Stimulated activated CD4-positive, alpha-beta T cell treated with anti-CD3 and anti-CD28 coated beads, Interleukin-4, amount 100 ng/mL, for 4 hours (primary cell): ENCODE measurements at places on chromosomes 11 and 22.

DNA sequence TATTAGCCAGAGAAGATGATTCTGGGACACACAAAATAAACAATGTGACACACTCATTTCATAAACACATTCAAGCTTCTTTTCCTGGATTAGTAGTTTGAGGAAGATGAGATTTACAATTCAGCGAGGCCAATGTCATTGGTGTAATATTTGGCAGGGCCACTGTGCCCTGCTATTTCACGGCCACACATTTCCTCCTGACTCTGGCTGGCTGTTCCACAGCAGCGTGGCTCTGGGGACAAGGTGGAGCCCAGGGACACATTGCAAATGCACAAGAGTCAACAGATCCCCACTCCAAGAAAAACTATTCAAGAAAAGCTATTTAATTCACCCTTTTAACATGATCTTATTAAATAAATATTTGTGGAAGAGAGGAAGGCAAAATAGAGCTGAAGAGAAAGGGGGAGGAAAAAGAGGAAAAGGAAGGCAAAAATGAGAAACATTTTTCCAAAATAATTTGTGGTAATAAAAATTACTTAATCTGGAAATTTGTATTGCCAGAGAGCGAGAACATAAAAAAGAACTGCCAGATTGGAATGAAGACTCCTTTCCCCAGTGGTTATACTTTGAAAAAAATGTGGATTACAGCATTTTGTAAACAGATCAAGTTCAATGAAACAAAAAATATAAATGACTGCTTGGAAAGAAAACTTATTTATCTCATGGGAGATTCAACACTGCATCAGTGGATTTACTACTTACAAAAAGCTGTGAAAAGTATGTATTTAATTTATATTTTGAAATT, 27.1 kb downstream of the NXPE2 start:
- DNase-seq, result no peak

- peak; percentile 7 for DNase-seq
Measured at GRCh38 chr22:26461188-26461810, 22.3 kb downstream of the HPS4 start.

DNA sequence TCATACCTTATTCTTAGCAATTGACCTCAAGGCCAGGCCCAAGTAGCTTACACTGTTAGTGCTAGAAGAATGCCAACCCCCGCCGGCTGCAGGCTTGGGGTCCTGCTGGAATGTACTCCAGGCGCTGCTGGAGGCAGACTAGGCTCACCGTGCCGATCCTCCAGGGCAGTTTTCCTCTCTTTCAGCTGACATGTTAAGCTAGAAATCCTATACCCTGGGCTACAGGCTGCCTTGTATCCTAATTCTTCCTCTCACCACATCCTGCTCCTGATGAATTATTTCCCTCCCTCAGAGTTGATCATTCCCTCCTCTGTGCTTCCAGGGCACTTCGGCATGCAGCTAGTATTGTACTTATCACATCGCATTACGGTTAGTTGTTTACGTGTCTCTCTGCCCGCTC, 3.4 kb downstream of the SPTBN2 start:
- no peak for DNase-seq

DNA sequence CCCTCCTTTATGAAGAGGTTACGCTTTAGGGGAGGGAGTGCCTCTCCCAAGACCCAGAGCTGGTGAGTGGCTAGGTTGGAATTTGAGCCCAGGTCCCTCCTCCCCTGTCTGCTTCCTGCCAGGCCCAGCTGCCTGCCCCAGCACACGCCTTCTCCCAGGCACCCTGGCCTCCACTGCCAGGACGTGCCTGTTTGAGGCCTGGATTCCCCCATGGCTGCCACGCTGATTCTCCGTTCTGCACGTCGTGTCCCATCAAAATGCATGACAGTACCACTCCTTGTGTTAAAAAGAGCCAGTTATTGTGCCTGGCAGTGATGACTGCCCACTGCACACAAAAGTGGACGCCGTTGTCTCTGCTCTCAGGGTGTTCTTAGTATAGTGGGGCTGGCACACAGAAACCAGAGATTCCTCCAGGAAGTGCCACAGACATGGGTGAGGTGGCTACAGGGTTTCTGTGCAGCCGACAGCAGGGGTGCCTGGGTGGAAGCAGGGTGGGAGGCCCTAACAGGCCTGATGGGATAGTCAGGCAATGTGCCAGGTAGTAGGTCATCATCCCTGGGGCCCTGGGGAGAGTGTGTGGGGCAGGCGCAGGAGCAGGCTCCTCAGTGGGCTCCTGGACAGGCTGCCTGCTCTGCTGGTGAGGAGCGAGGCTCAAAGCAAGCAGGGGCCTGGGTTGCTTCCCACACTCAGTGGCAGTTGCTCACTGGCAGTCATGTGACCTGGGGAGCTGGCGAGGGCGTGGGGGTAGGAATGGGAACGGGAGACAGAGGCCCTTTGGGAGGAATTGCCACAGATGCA, 24.2 kb downstream of the MED15 start:
- no peak for DNase-seq

DNA sequence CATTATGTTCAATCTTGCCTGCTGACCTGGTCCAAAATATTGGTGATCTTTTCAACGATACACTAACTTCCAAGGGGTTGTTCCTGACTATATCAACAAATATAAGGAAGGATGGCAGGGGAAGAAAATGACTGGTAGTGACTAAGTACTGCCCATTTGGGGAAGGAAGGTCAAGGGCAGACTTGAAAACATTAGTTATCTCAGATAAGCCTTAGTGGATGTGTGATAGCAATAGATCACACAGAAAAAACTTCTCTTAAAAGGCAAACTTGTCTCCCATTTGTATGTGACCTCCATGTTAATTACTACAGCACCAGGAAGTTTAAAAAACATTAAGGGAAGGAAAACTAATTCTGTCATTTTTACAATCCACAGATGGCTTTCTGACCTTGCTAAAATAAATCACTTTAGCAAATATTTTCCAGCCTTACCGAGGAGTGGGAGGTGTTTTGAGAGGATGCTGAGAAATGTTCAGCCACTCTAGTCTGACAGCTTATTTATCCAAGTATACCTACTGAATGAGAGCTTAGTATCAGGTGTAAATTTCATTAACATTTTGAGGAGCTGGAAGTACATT, 88.2 kb upstream of the DDI1 start:
- DNase-seq, result no peak

DNA sequence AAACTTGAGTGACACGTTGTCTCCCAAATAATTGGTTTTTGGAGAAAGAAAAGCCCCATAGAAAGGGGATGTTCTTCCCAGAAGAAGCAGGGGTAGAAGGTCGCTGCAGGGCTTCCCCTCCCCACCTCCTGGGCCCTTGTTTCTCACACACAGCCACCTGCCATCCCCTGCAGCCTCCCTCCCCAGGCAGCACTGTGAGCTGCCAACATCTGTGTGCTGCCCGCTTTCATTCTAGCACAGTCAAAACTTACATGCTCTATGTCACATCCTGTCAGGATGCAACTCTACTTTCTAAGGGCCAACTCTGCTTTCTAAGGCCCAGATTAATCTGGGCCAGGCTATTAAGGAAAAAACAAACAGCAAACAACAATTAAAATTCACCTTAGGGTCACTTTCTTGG, 309.4 kb upstream of the ZC3H12C start:
- DNase-seq, result no peak

DNA sequence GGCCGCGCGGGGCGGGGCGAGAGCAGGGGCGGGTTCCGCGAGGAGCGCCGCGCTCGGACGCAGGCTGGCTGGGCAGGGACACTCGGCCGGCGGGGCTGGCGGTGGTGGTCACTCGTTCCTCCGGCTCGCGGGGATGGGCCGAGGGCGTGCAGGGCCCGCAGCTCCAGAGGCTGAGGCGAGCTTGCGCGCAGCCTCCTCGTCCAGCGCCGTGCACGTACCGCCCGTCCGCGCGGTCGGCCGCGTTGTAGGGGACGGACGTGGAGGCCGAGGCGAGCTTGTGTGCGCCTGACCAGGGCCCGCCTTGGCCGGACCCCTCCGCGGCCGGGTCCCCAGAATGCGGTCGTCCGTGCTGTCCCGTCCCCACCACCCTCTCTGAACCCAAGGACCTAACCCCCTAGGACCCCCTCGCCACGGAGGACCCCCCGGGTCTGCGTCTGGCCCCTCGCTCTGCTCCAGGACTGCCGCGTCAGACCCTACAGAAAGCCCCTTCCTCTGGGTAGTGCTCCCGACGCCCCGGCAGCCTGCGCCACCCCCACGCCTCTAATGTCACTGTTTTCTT, 569 bp upstream of the YPEL1 start:
- DNase-seq, result no peak
